Stimulated activated CD8-positive, alpha-beta memory T cell treated with anti-CD3 and anti-CD28 coated beads, Interleukin-2, amount 100 ng/mL, for 48 hours (primary cell): ENCODE measurements at places on chromosomes 6 and 20.

GRCh38 chr6:135540207-135540840 is 42.8 kb upstream of the AHI1 start:
- no peak for DNase-seq

GRCh38 chr6:71410681-71411080 is 122.1 kb downstream of the OGFRL1 start:
- no peak for DNase-seq

DNA sequence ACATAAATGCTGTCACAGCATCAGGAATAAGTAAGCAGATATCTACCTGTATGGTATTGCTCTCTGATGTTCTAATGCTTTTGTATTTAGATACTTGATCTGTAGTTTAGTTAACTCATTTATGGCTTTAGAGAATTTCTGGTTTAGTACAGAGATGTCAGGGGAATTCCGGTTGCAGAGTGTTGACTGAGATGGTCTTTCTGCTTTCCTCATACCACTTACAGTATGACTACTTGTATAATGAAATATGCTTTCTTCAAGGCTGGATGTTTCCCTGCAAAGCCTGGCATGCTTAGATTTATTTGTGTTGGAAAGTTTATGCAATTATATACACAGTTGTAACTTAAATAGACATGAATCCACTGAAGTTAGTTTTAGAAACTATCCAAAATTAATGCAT is 278.4 kb downstream of the CDH26 start:
- no peak for DNase-seq

GRCh38 chr6:496649-497048 is 105.1 kb downstream of the IRF4 start:
- no peak for DNase-seq

GRCh38 chr6:125974214-125974866 is 12.0 kb upstream of the TRMT11 start:
- DNase-seq = no peak

DNA sequence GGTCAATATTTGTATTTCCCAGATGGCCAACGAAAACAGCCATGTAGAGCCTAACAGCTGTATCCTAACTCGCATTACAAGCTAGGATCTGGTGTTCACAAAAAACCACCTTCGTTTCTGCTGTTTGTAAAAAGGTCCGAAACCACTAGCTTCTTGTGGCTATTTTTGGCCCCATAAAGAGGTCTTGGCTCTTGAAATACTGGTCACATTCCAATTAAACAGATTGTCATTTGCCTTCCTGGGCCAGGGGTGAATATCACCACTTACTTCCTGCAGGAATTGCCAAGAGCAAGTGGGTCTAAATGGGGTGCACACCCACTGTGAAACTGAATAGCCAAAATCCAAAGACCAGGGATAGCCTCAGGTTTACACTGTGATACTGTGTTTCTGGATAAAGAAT is 48.2 kb downstream of the TSHZ2 start:
- DNase-seq = no peak

DNA sequence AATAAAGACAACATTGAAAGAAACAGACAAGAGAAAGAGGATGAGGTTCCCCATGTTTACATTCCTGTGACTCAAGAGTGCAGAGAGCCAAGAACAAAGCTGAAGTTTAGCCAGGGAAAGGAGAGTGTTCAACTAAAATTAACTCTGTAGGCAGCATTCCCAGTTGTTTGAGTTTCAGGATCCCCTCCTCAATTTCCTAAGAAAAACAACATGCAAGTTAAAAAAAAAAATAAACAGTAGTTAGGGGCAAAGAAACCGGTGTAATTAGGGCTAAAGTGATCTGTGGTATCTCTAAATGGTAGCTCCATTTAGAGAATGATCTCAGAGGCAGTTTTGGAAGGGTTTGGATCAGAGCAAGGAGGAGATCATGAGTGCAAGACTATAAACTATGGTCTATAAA is 30.9 kb upstream of the RAB23 start:
- DNase-seq = no peak

DNA sequence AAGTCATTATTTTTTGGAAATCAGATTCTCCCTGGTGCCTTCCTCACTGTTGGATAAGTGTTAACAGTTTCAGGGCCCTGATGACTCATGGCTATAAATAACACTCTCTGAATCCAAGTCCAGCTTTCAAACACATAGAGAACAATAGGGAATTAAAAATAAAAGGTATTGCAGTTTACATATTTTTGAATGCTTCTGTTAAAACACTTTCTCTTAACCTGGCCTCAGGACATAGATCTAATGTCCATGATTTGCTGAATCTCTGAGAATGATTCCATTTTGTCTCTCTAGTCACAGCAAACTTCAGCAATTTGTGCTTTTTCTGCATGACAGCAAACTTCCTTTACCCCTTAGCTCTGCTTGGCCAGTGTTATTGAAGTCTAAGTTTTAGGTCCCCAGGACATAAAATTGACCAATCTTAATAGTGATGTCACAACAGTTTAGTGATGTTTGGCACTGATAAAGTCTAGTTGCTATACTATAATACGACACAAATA is 1192.4 kb upstream of the CITED2 start:
- DNase-seq = no peak

DNA sequence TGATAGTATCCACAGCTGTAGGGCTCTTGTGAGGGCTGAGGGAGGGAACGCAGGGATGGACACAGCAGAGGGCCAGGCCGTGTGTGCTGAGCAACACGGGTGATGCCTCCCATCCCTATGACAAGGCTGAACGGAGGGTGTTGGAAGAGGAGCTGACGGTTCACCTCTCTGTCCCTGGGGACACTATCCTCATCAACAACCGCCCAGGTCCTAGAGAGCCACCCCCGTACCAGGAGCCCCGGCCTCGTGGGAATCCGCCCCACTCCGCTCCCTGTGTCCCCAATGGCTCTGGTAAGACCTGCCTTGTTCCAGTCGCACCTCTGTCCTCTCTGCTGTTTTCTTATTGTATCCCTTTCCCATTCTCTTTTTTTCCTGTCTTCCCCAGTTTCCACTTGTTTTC is 10.1 kb downstream of the DDR1 start:
- no peak for DNase-seq

GRCh38 chr6:45563041-45563440 is 185.3 kb upstream of the SUPT3H start:
- no peak for DNase-seq

DNA sequence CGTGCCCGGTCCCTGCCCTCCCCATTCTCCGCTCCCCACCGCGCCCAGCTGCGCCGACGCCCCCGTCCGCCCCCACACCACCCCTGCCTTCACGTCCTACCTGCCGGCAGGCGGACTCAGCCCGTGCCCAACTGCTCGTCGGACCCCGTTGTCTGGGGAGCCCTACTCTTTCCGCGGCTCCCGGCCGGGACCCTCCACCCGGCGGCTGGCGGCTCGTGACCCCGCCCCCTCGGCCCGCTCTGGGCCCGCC is at the start of gene SERAC1:
Gene SERAC1 (minus strand): TSS at position 223 of the 250 bp plus-strand sequence. CDS start 9,899 bp downstream, outside the sequence.
- DNase-seq = no peak

DNA sequence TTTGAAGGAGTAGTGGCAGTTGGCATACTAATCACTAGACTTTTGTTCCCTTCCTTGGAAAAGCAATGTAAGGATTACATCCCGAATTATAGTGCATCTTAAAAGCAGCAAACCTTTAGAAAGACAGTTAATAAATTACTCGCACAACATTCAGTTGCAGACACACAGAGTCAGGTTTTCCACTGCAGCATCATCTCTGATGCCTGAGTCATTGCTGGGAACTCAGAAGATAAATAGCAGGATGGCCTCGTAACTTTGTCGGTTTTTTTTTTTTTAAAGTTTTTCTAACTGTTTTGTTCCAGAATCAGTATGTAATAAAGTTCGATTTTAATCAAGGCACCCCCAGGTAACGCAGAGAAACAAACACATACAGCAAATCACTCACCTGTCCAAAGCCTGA is 34.3 kb downstream of the GJA10 start:
- DNase-seq = no peak

GRCh38 chr6:161254126-161254463 is 19.8 kb downstream of the AGPAT4 start:
- no peak for DNase-seq

- no peak for DNase-seq
These were observed 28.6 kb downstream of the RALY start for GRCh38 chr20:34022151-34022838.

GRCh38 chr6:44598679-44599078 is 211.2 kb downstream of the CDC5L start:
- no peak for DNase-seq

DNA sequence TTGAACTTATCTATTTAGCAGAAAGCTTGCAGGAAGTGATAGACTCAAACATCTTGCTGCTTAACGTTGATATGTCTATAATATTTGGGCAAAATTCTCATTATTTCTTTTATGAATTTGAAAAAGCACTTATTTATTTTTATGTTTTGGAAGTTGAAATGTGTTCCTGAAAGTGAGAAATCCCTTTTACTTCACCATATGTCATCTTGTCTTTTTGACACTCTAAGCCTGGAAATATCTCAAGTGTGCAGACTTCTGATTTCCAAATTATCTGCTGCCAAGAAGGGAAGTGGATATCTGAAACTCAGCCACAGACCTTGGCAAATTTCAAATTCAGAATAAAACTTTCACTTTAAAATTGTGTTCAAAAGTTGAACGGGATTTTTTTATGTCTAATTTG is 368.7 kb upstream of the MANEA start:
- no peak for DNase-seq

GRCh38 chr6:104704191-104704590 is 155.5 kb downstream of the HACE1 start:
- DNase-seq = no peak

- no peak for DNase-seq
These were observed 197.0 kb downstream of the CLIC5 start for GRCh38 chr6:45818655-45819054.

GRCh38 chr6:161050134-161050765 is 58.7 kb downstream of the MAP3K4 start:
- no peak for DNase-seq

DNA sequence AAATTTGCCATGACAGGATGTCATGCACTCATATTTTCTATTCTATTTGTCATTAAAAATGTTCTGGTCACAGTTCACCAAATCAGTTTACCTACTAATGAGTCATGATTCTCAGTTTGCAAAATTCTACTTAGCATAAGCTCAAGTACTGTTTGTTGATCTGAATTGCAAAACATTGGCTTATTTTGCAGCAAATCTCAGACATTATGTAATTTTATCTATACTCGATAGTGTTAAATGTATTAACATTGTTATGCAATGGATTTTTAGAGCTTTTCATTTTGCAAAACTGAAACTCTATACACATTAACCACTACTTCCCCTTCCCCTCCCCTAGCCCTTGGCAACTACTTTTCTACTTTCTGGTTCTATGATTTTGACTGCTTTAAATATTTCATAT is 213.8 kb upstream of the ZFP64 start:
- no peak for DNase-seq

DNA sequence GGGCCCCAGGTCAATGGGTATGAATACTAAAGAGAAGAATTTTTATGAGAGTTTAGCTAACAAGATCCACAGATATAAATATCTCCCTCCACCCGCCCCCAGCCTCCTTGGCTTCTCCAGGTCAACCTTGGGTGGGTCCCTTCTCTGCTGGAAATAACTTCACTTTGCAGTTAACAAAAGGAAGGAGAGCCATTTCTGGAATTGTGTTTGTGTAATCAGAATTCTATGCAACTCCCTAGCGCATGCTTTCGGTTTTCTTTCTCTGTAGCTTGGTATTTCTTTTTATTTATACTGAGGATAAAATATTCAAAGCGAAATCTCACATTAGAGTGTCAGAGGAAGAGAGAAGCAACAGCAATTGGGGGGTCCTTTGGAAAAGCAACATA is 27.1 kb downstream of the RIPOR2 start:
- no peak for DNase-seq

GRCh38 chr20:542777-543368 is 717 bp downstream of the CSNK2A1 start:
- peak; percentile 17 for DNase-seq

DNA sequence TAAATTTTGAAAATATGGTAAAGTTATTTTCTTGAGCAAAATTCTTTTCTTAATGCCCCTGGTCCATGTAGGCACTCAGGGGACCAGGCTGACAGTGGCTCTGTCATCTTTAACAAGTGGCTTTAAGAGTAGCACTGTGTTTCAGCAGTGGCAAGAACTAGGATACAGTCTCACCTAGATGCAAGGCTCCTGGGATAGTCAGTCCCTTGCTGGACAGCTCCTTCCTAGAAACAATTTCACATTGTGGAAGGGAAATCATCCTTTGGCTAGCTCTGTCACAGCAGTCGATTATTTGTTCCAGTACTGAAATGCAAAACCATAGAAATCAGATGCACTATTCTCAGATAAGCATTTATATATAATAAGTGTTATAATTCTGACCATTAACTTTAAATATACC is 175.4 kb upstream of the KCNQ5 start:
- DNase-seq = no peak

DNA sequence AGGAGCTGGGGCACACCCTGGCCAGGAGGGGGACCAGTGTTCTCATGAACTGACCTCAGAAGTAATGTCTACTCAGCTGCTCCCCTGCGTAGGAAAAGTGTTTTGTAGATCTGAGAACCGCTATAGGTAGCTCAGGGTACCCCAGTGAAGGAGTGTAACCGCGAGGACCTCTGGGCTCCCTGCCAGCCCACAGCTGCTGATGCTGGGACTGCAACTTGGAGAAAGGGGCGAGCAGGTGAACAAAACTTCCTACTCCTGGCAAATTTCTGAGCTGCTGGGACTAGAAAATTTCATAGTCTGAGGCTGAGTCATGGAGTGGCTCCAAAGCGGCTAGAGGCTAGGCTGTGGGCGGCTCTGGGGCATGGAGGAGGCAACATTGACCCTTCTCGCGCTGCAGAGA is 51.9 kb downstream of the PYGB start:
- no peak for DNase-seq

DNA sequence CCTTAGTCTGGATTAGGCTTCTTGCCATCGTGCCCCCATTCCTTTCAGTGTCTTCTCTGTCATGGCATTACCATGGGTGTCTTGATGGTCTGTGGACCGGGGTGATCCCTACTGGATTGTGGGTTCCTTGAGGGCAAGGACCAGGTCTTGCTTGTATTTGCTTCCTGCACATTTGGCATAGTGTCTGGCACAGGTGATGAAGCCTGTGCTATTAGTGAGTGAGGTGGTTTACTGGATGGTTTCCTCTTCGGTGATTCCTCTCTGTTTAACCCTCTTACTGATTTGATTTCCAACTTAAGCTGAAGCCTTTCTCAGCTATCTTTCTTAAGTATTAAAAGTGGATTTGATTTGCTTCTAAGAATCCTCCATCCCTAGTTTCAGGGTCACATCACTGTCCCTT is 162.3 kb downstream of the GRM1 start:
- no peak for DNase-seq

DNA sequence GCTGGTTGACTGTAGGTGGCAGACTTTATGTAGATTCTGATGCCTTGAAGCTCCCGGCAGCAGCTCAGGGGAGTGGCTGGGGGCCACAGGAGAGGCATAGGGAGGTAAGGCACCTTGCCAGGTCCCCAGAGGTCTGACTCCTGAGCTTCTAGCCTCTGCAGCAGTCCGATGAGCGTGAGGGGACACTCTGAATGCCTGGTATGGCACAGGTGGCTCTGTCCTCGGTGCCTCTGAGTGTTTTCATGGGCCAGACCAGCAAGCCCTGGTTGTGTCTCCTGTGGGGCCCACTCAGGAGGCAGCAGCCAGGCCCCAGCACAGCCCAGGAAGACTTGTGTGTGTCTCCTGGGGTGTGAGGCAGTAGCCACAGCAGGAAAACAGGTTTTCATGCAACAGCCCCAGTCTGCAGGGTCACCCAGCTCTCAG is 39.7 kb upstream of the IRF4 start:
- DNase-seq = no peak
